ENCODE measurements at places on chromosomes 1 and 21. TPM values are rescaled to one million over a fixed set of nuclear protein-coding genes. Genes with fewer than 3 reads are reported as not detected.

GRCh38 chr1:151147665-151148064 lies 1.2 kb upstream of the SEMA6C start:
- peak overlapping the region; percentile 96 for H3K4me3 ChIP-seq
- DNase-seq = no peak
- H3K4me1 ChIP-seq = peaks cover 14% of the 10 kb centered on the region
- H3K27me3 ChIP-seq = no peaks in the 10 kb centered on the region
- H3K27ac ChIP-seq = no peak overlapping the region

FCRL6 gene
- total RNA-seq = 2.1 TPM

PTPRF gene
- total RNA-seq = not detected

DNA sequence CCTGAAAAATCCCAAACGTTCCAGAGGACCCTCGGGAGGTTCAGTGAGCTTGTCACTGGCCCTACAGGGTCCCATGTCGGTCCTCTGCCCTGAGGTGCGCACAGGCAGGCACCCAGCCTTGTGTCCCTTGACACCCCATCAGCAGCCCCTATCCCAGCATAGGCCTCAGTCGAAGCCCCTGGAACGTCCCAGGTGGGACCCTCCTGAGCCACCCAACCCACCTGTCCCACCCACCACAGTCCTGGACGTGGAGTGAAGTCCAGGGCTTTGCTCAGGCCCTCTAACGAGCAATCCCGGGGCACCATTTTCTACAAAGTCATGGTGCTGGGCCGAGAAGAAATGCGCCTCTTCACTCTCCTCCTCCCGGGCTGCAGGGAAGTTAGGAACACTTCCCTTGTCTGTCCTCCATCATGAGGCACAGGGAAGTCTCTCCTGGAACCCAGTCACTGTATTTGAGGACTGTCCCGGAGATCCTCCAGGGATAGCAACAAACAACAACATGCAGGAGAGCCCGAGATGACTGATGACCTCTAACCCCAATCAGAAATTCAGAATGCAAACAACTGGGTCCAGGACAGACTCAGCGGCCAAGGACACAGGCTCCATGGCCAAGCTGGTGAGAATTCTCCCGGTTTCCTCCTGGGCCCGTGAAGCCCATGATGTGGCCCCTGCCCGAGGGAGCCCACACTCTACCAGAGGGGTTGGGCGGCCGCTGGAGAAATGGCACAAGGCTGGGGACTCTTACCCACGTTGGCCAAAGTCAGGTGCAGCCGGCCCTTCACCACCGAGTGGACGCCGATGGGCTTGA lies 105.5 kb downstream of the NPHP4 start:
- no peak overlapping the region for H3K27ac ChIP-seq
- H3K36me3 ChIP-seq = peaks cover 20% of the 10 kb centered on the region
- H3K4me3 ChIP-seq = no peak overlapping the region

DNA sequence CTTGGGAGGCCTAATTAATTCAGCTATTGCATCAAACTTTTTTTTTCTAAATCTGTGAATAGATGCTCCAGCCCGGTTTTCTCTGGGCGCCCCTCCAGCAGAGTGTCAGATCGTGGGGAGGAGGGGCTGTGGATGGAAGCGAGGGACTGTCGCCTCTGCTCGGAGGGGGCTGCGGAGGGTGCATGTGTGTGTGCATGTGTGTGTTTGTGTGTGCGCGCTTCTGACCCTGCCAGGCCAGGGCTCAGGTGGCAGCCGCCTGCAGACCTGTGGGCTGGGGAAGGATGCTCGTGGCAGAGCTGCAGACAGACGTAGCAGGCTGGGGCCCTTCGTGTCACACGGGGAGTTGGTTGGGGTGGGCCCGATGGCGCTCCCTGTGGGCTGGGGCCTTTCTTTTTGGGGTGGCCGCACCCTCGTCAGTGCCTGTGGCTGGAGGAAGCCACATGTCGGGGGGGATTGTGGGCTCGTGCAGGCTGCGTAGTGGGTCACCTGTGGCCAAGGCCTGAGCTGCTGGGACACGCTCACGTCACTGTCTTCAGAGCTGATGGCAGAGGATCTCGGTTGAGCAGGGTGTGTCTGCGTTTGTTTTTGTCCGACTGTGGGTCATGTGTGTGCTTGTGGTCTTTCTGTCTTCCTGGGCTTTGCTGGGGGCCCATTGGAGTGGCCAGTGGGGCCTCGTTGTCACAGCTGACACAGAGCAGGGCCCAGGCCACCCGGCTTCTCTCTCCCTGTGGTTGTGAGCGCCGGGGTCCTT lies 2.8 kb downstream of the SKI start:
- peak overlapping the region; percentile 98 for H3K27ac ChIP-seq
- peak; percentile 44 for DNase-seq
- peaks cover 8% of the 10 kb centered on the region for H3K36me3 ChIP-seq
- peaks cover 29% of the 10 kb centered on the region for H3K4me1 ChIP-seq

GRCh38 chr1:46642115-46642680 lies 25.6 kb upstream of the MOB3C start:
- no peak overlapping the region for H3K4me3 ChIP-seq
- DNase-seq = no peak
- no peaks in the 10 kb centered on the region for H3K4me1 ChIP-seq

DNA sequence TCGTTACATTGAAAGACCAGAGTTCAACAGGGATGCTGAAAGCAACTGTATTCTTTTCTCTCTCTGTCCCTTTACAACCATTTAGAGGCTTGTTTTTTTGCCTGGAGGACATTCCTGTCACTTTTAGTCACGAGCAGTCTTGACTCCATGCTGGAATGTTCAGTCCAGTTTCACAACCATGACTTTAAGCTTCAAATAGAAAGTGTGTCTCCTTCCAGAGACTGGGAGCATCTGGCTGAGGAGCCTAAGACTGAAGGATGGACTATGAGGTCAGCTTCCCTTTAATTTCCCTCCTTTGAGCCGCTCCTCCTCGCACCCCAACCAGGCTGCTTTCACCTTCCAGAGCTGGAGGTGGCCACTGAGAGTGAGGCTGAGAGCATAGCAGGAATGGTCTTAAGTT lies 10.5 kb upstream of the RYR2 start:
- no peaks in the 10 kb centered on the region for H3K4me1 ChIP-seq
- no peaks in the 10 kb centered on the region for H3K36me3 ChIP-seq
- H3K27me3 ChIP-seq = peaks cover 19% of the 10 kb centered on the region
- no peak overlapping the region for H3K4me3 ChIP-seq

DNA sequence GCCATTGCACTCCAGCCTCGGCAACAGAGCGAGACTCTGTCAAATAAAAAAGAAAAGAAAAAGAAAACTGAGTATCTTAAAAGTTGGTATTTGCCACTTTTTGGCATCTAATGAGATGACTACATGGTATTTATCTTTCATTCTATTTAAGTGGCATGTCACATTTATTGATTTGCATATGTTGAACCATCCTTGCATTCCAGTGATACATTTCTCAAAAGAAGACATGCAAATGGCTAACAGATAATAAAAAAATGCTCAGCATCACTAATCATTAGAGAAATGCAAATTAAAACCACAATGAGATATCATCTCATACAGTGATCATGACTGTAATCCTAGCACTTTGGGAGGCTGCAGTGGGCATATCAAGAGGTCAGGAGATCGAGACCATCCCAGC lies 28.1 kb downstream of the SFPQ start:
- no peak for DNase-seq
- H3K36me3 ChIP-seq = no peaks in the 10 kb centered on the region
- no peak overlapping the region for H3K27ac ChIP-seq

PGBD5 gene
- not detected for total RNA-seq

C1orf198 gene
- total RNA-seq = 8.9 TPM
